ENCODE measurements at places on chromosomes 6 and 20.
A peak's percentile ranks its signal among the peaks of the same experiment; 100 is the strongest.

- DNase-seq: peak; percentile 92
Observed at GRCh38 chr20:44279228-44279627, 31.8 kb downstream of the FITM2 start.

DNA sequence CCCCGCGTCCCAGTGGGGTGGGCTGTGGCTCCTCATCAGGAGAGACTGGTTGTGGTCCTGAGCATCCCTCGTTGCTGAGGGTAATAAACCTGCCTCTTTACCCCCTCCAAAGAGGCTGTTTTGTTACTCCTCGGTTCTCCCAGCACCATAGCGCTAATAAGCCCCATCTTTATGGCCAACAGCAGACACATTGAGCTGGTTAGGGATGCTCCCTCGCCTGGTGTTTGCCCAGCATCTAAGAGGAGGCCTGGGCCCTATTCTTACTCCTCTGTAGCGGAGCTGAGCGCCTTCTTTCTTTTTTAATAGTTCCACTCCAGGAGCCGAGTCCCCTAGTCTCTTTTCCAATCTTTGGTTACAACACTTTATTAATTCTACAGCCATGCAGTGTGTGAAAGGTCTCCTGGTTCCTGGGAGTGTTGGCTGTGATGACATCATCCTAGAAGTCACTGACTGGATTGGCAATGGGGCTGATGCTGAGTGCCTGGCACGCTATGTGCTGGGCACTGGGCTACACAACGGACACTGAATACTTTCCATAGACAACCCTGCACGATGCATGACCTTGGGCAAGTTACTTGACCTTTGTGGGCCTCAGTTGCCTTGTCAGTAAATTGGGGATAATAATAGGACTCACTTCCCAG, 50.6 kb upstream of the CCDC167 start:
- DNase-seq: peak; percentile 4

DNA sequence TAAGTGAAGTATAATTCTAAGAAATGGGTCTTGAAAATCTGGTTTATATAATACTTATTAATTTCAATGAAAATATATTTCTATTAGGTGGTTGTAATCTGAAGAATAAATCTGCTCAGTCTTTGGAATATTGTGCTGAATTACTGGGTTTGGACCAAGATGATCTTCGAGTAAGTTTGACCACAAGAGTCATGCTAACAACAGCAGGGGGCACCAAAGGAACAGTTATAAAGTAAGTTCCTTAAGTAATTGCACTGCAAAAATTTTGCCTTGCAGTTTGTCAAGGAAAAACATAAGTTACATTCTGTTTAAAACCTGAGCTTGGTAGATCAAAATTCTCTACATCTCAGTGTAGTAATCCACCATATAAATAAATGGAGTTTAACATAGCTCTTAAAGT, 106.0 kb downstream of the MYO6 start:
- peak; percentile 56 for DNase-seq

GRCh38 chr6:125858427-125859320, 67.9 kb downstream of the NCOA7 start:
- DNase-seq: no peak

DNA sequence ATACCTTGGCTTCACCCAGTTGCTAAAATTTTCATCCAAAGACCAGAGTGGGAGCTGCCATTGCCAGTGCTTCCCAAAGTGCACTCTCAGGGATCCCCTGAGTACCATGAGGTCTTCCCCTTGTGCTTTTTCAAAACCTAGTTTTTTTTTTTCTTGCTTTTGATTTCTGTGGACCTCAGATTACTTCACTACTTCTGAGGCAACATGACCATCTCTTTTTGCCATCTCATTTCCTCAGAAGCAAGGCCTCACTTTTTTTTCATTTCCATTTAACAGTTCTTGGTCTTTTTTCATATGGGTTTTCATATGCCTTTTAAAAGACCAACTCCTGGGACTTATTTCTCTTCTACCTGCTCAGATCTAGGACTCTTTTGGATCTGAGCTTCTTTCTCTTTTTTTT, 64.1 kb upstream of the MMS22L start:
- no peak for DNase-seq

DNA sequence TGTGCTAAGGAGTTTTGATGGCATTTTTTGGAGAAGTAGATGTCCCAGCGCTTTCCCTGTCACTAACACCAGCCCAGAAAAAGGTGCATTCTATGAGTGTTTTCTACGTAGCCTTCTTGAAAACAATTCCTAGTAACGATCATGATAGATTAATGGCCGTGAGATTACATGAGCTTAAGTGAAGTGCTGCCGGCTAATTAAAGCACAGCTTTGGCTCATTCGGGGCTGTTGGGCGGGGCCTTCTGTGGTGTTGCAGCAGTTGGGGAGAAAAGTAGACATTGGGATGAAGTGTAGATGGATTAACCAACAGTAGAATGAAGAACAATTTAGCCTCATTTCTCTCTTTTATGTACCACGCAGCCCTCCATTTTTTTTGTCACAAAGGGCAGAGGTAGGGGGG, 20.8 kb upstream of the TRAF3IP2 start:
- DNase-seq: no peak

GRCh38 chr6:31412506-31412905, 9.1 kb downstream of the MICA start:
- no peak for DNase-seq

All from RKO (cell line).